ENCODE measurements at places on chromosomes 16 and 17.
A peak's percentile ranks its signal among the peaks of the same experiment; 100 is the strongest.

DNA sequence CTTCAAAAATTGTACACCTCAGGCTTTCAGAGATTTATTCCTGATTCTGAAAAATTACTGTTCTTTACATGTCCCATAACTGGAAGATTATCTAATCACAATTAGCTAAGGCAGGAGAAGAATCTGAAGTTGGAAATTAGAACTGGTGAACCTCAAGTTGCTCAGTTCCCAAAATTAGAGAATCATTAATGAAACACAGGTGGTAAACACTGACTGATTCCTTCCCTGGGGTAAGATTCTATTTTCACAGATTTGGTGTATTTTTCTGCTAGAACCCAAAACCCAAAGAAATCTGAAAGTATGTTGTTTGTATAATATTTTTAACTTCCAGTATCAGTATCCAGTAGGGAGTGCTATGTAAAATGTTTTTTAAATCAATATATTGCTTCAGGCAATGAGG, 25.7 kb downstream of the PHKB start:
- no peak for DNase-seq

DNA sequence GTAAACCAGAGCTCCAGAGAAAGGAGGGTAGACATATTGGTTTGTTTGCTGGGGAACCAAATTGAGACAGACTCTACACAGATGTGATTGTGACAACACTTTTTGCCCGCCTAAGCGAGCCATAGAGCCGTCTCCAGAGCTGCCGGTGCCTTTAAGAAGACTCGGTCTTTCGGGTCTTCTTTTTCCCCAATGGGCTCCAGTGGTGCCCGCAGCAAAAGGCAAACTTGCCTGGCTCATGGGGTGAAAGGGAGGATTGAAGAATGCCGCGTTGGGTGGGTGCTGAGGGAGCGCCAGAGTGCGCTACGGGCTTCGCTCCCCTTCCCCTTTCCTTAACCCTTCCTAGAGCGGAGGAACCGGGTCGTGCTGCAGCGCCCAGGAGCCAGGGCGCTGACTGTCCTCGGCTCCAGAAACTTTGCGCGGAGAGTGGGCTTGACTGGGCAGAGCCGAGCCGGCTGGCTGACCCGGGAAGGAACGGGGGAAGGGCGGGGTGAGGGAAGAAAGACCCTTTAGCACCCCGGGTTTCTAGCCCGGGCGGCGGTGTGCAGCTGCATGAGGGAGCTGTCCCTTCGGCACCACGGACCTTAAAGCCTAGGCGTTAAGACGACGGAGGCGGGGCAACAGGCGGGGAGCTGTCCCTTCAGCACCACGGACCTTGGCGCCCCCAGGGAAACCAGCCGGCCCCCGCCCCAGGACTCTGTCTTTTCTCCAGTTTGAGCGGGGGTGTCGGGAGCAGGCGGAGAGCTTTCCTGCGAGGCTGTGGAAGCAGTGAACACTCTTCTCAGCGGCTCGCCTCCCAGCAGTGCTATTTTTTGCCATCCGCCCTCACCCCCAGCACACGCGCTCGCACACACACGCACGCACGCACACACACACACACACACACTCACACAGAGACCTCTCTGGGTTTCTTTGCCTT, at the start of gene CACNG3:
CACNG3 (plus strand) TSS at position 880 of the 916 bp plus-strand sequence. CDS start 420 bp downstream, outside the sequence.
- DNase-seq, result peak; percentile 7

- DNase-seq, result no peak
These were observed 7.3 kb downstream of the MTMR4 start for GRCh38 chr17:58507123-58507634.

GRCh38 chr17:49716668-49717364, 9.1 kb upstream of the SLC35B1 start:
- no peak for DNase-seq

GRCh38 chr16:80862160-80862705, 57.8 kb upstream of the CDYL2 start:
- no peak for DNase-seq

DNA sequence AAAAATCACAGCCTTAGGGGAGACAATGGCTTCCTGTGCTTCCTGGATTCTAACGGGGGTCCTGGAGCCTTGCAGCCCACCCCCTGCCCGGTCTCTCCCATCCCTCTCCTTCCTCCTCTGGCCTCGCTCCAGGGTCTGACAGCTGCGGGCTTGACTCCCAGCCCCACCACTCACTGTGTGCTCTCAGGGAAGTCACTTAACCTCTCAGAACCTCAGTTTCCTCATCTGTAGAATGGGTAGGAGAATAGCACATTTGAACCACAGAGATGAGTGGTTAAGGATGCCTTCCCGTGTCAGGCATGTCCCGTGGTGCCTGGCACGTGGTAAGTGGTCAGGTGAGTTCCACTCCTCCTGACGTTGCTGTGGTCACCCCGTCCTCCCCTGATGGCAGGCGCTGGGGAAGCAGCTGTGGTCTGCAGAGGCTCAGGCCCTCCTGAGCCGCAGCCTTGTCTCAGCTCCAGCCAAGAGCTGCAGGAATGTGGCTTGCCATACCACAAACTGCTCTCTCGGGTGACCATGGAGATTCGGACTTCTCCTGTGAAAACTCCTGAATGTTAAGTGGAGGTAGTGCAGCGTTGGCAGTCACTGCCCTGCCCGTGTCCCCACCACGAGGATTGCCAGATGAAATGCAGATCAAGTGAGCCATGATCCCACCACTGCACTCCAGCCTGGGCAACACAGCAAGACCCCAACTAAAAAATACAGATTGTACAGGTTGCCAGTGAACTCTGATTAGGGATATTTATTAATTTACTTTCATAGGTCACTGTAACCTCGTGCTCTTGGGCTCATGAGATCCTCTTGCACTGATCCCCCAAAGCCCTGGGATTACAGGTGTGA, 85.7 kb downstream of the NT5M start:
- DNase-seq, result no peak

Measured in T-helper 22 cell (primary cell).